Esophagus squamous epithelium (tissue), 5 donors: ENCODE measurements at places on chromosomes 6 and 20.

DNA sequence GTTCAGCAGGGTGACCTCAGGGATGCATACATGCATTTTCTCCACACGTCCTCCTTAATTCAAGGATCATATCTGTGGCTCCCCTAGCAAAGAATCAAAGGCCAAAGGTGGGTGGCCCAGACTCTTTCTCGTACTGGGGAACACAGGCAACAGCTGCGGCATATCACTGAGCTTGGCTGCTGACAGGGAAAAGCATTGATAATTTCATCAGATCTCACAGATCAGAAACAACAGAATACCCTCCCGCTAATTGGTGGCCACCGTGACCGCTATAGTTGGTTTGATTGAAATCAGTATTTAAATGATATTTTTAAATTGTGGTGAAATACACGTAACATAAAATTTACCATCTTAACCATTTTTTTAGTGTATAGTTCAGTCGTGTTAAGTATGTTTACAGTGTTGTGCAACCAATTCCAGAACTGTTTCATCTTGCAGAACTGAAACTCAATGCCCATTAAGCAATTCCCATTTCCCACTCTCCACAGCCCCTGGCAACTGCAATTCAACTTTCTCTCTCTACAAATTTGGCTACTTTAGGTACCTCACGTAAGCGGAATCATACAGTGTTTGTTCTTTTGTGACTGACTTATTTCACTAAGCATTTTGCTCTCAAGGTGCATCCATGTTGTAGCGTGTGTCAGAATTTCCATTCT lies 74.7 kb upstream of the TMEM170B start:
- DNase-seq, result no peak

DNA sequence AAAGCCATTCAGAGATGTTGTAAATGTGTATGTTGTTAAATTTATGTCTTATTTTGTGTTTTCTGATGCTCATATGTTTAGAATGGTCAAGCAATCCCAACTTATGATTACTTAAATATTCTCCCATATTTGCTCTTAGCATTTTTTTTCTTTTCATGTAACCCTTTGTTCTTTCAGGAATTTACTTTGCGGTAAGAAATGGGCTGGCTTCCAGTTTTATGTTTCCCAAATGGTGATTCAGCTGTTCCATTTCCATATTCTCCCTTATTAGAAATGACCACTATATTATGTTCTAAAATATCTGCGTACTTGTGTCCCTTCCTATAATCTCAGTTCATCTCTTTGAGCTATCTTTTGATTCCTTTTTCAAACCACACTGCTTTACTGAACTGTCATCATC lies 113.7 kb downstream of the CDH26 start:
- DNase-seq, result no peak

DNA sequence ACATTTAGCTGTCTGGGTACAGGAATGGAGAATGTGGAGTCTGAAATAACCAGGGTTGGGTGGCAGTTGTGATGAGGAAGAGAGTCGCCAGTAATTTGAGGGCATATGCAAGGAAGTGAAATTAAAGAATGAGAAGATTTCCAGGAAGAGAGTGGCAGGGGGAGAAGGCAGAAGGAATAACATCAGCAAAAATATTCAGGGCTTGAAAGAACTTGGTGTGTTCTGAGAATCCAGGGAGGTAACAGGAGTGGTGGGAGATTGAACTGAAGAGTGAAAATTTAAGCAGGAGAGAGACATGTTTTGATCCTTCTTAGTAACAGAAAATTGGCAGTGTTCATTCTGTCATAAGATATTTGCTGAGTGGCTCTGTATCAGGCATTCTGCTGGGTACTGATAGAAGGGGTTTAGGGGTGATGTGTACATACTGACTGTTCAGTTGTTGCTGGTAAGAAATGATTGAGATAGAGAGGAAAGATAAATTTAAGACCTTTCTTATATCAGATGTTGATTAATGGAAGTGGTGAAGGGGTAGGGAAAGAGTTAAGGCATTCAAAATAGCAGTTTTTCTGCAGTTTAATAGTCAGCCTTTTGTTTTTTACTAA lies 54.7 kb downstream of the PHF20 start:
- no peak for DNase-seq

DNA sequence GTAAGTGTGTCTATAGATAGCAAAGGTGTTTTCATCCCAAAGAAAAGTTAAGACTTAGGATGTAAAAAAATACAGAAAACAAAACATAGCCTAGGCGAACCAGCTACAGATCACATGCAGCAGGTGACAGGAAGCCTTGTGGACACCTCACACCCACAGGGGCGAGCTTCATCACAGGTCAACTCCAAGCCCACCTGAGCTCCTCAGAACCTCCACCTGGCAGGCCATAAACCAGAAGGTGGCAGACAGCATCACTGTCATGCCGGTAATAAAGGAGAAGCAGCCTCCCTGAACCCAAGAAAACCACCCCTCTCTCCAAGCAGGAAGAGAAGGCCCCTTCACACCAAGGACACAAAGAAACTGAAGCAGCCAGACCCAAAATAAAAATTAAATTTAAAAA lies 1.0 kb downstream of the RALGAPA2 start:
- DNase-seq, result no peak

GRCh38 chr6:17311595-17312311 lies 30.6 kb downstream of the RBM24 start:
- no peak for DNase-seq

DNA sequence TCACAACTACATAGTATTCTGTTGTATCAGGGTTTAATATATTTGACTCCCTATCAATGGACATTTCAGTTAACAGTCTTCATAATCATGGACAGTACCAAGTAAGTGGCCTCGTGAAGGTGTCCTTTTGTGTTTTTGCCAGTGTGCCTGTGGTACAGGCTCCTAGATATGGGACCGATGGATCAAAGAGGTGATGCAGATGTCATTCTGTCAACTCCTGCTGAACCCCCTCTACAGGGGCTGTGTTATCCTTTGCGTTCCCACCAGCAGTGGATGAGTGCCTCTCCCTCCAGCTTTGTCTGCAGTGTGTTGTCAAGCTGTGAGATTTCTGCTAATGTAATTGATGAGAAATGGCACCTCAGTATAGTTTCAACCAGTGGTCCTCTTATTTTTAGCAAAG lies 210.7 kb downstream of the QKI start:
- no peak for DNase-seq

- DNase-seq, result no peak
Observed at GRCh38 chr6:105204331-105204730, 24.5 kb upstream of the POPDC3 start.

- no peak for DNase-seq
Observed at GRCh38 chr20:31875671-31876070, 5.2 kb downstream of the TTLL9 start.

- DNase-seq, result no peak
Observed at GRCh38 chr6:121520337-121521163, 85.1 kb downstream of the GJA1 start.

- no peak for DNase-seq
Observed at GRCh38 chr6:53264915-53265607, 83.7 kb downstream of the ELOVL5 start.

GRCh38 chr6:170081556-170081955 lies 209.3 kb downstream of the DLL1 start:
- DNase-seq, result no peak

- no peak for DNase-seq
Observed at GRCh38 chr6:138988469-138988834, 399 bp upstream of the REPS1 start.

GRCh38 chr6:136969433-136969832 lies 47.3 kb downstream of the SLC35D3 start:
- no peak for DNase-seq

- no peak for DNase-seq
Observed at GRCh38 chr6:113857556-113858479, 673 bp downstream of the MARCKS start.

- DNase-seq, result no peak
Observed at GRCh38 chr6:24718449-24719124, 367 bp downstream of the C6orf62 start.

DNA sequence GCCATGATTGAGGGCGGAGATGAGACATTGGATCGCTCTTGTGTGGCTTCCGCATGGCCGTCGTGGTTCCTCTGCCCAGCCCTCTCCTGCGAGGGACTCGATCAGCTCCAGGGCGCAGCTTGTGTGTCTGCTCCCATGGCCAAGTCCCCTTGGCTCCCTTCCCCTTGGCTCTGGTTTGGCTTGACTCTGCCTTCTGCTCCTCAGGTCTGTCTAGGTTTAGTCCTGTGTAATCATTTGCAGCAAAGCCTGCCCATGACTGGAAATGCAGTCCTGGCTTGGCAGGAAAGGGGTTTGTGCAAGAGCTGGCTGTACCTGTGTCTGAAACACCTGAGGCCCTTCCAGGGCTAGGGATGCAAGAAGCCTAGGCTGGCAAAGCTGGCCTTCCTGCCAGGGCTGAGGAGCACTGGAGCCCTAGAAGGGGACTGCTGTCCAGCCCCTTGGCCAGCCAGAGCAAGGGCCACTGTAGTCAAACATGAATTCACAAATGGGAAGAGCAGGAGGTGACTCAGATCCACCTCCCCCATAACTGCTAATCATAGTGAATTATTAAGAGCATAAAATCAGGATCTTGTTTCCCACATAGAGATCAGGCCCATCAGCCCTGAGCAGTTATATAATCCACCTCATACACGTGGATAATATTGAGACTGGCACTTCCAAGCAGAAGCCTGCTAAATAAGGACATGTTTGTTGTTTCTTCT lies 196.8 kb downstream of the FARS2 start:
- no peak for DNase-seq

- DNase-seq, result no peak
Observed at GRCh38 chr6:19664050-19664449, 173.1 kb upstream of the ID4 start.

DNA sequence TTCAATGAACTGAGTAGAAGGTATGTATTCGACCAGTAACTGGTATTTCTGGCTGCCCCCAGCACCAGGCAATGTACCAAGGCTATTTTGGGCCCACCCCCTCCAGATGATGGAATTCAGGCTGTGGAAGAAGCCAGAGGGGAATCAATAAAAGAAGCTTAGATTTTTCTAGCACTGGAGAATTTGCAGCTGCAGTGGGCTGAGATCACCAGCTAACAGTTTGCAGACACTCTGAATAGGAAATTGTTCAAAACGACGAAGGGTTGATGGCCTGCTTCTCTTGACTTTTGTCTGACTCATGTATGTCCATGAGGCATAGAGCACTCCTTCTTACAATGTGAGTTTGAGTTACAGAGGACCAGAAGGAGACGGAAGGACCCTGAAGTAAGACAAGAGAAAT lies 32.4 kb upstream of the FBXO9 start:
- no peak for DNase-seq

GRCh38 chr6:81766482-81767069 lies 14.1 kb upstream of the TENT5A start:
- DNase-seq, result no peak

- DNase-seq, result no peak
Observed at GRCh38 chr20:57161478-57162361, 104.7 kb downstream of the BMP7 start.

- no peak for DNase-seq
Observed at GRCh38 chr6:124661097-124661661, 301.1 kb upstream of the RNF217 start.

DNA sequence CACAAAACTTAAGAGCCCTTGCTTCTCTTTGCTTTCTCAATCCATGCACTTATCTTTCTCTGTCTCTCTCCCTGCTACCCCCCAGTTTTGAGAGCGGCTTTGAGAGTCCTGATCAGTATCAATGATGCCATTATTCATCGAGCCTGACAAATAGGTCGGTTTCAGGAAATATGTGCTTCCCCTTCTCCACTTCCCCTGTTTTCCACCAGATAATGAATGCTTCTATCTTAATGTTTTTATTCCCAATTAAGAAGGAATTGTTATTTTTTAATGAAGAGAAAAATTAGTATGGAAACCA lies 117.7 kb downstream of the KIF13A start:
- no peak for DNase-seq

DNA sequence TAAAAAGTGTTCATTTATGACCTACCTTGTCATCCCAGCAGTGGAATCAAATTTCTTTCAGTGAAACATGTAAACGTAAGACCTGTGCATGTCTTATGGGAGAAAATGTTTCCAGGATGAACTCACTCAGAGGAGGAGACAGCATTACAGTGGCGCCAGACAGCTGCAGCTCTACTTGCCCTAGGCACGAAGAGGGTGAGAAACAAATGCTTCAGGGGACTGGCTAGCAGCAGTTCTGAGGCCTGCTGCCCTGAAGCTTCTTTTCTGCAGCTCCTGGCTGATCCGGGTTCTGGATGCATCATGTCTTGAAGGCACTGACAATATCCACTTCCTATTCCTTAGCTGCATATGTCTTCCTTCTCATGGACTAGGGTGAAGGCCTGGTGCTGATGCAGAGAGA lies 120.2 kb downstream of the QRSL1 start:
- DNase-seq, result no peak

DNA sequence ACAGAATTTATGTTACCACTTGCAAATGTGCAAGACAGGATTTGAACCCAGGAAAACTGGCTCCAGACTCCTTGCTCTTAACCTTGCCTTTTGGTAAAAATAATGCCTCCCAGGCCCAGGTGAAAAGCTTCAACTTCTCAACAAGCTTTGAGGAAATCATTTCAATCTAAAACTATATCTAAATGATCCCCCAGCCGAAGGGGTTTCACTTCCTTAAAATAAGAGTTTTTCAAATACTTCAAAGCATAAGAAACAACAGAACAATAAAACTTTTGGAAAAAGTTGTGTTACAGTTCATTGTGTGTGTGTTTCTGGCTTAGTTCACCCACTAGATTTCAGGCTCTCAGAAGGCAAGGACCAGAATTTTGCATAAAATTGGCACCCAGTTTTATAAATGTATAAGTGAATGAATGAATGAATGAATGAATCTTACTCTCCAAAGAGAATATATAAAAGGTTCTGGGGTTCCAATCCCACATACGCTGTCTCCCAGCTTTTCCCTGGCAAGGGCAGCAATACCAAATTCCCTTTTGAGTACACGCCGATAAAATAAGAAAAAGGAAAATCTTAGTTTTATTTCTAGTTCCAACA lies 5.4 kb downstream of the OR2H2 start:
- DNase-seq, result no peak

GRCh38 chr20:47586649-47587294 lies 85.1 kb downstream of the NCOA3 start:
- no peak for DNase-seq

- DNase-seq, result no peak
Observed at GRCh38 chr6:1091900-1092299, 220.0 kb upstream of the FOXQ1 start.

- no peak for DNase-seq
Observed at GRCh38 chr6:85077098-85077497, 312.7 kb upstream of the TBX18 start.

DNA sequence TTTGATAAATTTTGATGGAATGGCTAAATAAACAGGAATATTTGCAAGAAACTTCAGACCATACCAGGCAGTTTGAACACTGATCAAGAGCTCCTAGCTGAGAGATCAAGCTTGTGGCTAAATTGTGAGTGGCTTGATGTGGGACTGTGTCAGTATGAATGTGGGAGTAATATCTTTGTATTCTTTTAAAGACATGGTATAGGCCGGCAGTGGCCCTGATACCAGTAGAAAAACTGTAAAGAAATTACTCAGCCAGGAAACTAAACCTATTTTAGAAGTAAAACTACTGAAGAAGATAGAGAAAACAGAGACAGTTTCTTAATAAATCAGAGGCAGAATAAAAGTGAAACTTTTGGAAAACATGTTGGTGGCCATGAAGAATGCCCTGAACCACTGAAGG lies 608.4 kb upstream of the SYNCRIP start:
- no peak for DNase-seq

- no peak for DNase-seq
Observed at GRCh38 chr6:82072121-82072521, 175.4 kb downstream of the IBTK start.
